ENCODE measurements at places on chromosomes 6 and 20. TPM values are rescaled to one million over a fixed set of nuclear protein-coding genes. Genes with fewer than 3 reads are reported as not detected.

OLIG3 gene
- not detected for total RNA-seq

HLA-DPA1 gene
- total RNA-seq, result 31.5 TPM

CNR1 gene
- total RNA-seq, result 0.10 TPM

DNA sequence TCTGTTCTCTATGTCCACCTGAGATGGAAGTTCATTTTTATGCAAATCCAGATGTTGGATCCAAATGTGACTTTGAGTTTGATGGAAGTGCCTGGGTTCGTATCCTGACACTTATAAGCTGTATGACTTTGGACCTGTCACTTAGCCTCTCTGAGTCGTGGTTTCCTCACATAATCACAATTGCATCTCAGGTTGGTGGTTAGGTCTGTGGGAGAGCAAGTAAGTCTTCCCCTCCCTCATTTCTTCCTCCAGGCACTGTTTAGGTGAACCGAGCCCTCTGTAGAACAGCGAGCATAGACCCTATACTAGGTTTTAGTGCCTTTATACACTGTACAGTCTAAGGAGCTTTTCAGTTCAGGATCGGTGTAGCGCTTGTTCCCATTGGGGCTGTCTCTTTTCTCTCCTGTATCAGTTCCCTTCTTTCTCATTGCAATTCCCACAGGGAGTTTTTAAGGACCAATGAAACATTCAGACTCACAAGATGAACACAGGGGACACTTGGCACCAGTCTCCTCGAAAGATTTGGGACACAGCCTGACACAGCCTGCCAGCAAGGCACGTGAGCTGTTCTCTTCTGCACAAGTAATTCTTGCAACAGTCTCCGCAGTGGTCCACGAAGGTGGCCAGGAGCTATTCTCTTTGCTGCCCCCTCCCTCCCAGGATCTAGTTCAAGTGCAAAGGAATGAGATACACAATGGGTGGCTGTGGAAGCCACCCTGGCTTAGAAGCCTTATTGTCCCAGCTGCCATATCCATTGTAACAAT, 11.8 kb downstream of the TOX2 start:
- DNase-seq, result no peak

COQ3 gene
- total RNA-seq, result 23.3 TPM
